ENCODE measurements at places on chromosomes 2 and 18.

DNA sequence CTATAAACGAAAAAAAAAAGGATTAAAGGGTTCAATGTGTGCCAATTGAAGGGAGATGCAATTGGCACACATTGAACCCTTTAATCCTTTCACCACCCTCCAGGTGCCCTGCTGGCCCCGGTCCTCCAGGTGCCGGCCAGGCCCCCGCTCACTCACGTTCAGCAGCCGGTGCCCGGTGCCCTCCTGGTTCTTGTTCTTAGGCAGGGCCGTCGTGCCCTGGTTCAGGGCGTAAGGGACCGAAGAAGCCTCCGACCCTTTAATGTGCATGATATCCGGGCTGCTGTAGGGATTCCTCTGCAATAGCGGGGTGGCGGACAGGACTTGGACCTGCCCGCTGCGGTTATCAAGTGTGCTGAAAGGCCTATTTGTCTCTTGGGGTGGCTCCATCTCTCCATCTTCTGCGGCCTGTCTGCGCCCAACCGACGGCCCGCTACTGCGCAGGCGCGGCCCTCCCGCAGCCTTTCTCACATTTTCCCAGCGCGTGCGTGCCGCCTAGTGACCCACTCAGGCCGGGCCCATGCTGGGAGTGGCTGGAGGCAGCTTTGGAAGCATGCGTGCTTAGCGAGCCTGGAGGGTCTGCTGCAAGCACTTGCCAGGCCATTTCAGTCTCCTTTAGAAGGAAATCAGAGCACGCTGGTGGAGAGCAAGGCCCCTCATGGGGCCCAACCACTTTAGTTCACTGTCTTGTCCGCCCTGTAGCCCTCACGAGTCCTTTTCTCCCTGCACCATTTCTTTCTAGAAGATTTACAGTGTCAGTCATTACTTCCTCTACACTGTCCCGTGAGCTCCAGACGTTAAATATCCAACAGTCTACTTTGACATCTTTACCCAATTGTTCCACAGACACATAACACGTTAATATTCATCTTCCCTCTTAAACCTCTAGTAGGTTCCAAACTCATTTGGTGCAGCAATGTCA lies 24.3 kb downstream of the TMEM237 start:
- no peak for DNase-seq

- DNase-seq = no peak
Measured at GRCh38 chr2:43092520-43093179, 133.8 kb downstream of the ZFP36L2 start.

- DNase-seq = no peak
Measured at GRCh38 chr2:130381619-130382018, 25.8 kb downstream of the PTPN18 start.

- DNase-seq = no peak
Measured at GRCh38 chr2:16657671-16658070, 8.0 kb downstream of the CYRIA start.

DNA sequence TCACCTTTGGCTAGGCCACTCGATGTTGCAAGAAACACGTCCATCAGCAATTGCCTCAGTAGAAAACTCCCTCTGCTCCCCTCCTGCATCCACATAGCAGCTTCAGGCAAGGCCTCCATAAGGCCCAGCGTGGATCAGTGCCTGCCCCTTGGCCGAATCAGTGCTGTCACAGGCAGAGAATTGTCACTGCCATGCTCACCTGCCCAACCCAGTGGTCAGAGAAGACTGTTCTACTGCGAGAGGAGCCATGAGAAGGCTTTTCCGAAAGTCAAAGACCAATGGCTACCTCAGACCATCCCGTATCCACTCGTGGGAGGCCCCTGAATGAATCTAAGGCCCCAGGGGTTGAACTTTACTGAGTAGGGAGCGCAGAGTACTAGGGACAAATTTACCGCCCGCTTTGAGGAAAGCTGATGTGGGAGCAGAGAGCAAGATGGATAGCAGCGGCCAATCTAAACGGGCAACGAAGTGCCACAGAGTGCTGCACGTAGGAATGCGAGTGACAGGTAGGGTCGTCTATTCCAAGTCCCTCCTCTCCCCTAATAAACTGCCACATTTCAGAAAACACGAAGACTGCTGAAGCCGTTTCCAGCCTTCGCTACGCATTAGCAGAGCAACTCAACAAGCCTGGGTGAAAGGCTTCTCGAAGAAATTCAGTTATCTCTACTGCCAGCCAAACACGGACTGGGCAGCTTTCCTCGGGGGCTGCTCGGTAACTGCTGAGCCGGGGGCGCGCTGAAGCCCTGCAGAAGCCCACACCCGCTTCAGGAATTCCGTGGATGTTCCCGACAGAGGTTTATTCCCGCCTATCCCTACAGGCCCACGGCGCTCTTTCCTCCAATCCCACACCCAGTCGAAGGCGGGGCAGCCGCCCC lies 968 bp upstream of the RALBP1 start:
- no peak for DNase-seq

GRCh38 chr18:11977153-11977466 lies 4.2 kb upstream of the IMPA2 start:
- DNase-seq = no peak
